Panc1 (cell line): ENCODE measurements at places on chromosomes 2 and 18. TPM values are rescaled to one million over a fixed set of nuclear protein-coding genes. Genes with fewer than 3 reads are reported as not detected.
A peak's percentile ranks its signal among the peaks of the same experiment; 100 is the strongest.

DNA sequence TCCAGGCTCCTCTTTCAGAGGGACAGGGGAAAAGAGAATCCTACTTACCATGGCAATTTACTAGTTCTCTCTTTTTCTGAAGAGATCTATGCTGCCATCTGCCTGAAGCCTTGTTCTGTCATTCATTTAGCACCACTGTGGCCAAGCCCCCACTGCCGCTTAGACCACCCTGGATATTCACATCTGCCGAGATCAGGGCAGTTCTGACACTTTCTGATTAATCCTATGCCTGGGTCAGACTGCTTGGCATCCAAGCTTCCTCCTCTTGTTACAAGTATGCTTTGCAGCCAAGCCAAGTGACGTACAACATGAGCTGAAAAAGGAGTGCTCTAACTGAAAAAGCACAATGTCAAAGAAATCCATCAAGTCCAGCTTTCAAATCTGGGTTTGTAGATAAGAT lies 332.6 kb downstream of the SUCLG1 start:
- H3K27me3 ChIP-seq: no peaks in the 10 kb centered on the region
- no peak overlapping the region for H3K4me3 ChIP-seq
- H3K4me1 ChIP-seq: no peaks in the 10 kb centered on the region

DNA sequence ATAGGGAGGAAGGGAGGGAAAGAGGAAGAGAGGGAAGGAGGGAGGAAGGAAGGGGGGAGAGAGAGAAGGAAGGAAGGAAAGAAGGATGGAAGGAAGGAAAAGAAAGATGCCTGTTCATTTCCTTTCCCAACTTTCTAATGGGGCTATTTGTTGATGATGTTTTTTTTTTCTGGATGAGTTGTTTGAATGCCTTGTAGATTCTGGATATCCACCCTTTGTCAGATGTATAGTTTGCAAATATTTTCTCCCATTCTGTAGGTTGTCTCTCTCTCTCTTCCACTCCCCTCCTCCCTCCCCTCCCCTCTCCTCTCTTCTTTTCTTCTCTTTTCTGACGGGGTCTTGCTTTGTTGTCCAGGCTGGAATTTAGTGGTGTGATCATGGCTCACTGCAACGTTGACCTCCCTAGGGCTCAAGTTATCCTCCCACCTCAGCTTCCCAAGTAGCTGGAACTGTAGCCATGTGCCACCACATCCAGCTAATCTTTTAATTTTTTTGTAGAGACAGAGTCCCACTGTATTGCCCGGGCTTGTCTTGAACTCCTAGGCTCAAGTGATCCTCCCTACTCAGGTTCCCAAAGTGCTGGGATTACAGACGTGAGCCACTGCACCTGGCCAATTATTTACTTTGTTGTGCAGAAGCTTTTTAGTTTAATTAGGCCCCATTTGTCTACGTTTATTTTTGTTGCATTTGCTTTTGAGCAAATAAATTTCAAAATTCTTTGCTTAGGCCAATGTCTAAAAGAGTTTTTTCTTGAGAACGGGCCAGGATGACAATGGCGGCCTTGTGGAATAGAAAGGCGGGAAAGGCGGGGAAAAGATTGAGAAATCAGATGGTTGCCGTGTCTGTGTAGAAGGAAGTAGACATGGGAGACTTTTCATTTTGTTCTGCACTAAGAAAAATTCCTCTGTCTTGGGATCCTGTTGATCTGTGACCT lies 57.3 kb upstream of the FAM117B start:
- no peak overlapping the region for H3K4me3 ChIP-seq
- no peaks in the 10 kb centered on the region for H3K36me3 ChIP-seq
- H3K27ac ChIP-seq: no peak overlapping the region
- DNase-seq: no peak

GRCh38 chr2:8676191-8676920 lies 5.5 kb upstream of the ID2 start:
- no peaks in the 10 kb centered on the region for H3K36me3 ChIP-seq
- DNase-seq: no peak
- H3K4me1 ChIP-seq: peaks cover 27% of the 10 kb centered on the region
- H3K4me3 ChIP-seq: peak overlapping the region; percentile 55; the same call in 1 of the 2 replicates
- no peak overlapping the region for H3K27ac ChIP-seq
- H3K27me3 ChIP-seq: no peaks in the 10 kb centered on the region; the same call in 1 of the 2 replicates

GRCh38 chr18:51029378-51029693 lies 677 bp upstream of the SMAD4 start:
- no peaks in the 10 kb centered on the region; the same call in 1 of the 2 replicates for H3K36me3 ChIP-seq
- H3K4me1 ChIP-seq: peaks cover 7% of the 10 kb centered on the region; the same call in 1 of the 2 replicates
- H3K4me3 ChIP-seq: peak overlapping the region; percentile 79
- H3K27ac ChIP-seq: peak overlapping the region; percentile 92
- DNase-seq: no peak
- H3K27me3 ChIP-seq: no peaks in the 10 kb centered on the region

DNA sequence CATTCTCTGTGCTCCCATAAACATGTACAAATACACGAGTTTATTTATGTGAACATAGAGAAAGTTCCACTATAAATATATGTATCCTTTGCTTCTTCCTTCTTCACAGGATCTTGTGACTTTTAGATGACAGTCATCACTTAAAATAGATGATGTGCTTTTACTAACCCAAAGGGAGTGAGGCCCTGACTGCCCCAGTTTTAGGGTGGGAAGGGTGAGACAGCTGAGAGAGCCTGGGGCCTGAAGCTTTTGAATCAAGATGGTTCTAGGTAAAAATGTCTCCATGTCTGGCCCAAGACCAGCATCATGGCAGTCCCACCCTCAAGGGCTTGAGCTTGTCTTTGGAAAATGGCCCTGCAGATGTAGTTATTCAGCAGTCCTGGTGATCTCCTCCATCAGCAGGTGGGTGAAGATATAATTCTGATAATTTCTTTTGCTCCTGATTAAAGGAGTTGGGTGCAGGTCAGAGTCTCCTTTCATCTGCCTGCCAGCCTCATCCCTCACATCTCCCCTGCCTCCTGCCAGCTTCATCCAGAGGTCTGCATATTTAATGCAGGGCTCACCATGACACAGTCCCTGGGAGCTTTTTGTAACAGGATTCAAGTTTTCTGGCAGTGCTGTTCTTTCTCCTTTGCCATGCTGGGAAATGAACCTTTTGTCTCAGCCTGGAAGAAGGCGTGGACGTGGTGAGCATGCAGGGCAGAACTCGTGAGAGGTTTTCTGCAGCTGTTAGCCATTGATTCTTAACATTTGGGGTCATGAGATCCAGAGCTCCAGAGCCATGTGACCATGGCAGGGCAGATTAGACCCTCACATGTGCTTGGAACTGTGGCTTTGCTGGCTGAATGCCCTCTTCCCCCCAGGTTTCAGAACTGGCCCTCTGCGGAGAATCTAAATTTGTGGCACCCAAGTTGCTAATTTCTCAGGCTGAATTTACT lies 2.7 kb downstream of the HRH4 start:
- no peaks in the 10 kb centered on the region for H3K27me3 ChIP-seq
- no peaks in the 10 kb centered on the region for H3K36me3 ChIP-seq
- H3K4me3 ChIP-seq: no peak overlapping the region

- no peaks in the 10 kb centered on the region for H3K27me3 ChIP-seq
- no peaks in the 10 kb centered on the region for H3K36me3 ChIP-seq
- DNase-seq: no peak
- H3K4me3 ChIP-seq: no peak overlapping the region
- H3K27ac ChIP-seq: peak overlapping the region; percentile 31; the same call in 1 of the 2 replicates
- H3K4me1 ChIP-seq: peaks cover 6% of the 10 kb centered on the region; the same call in 1 of the 2 replicates
Observed at GRCh38 chr2:12167525-12168317, 421.3 kb downstream of the LPIN1 start.

DNA sequence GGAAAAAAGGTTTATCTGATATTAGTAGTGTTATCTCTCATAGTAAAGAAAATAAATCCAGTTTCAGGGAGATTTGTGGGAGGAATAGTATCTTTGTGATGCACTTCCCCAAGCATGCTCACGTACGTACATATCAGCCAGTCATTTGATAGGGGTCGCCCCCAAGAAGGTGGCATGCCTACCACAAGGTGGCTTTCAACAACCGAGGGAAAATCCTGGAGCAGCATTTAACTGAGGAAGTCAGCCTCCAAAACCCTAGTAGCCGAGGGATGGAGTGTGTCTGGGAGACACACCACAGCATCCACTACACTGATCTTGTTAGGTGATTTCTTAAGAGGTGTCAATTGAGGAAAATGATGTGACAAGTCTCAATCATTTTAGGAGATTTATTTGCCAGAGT lies 623.9 kb downstream of the NYAP2 start:
- H3K4me3 ChIP-seq: no peak overlapping the region
- H3K36me3 ChIP-seq: no peaks in the 10 kb centered on the region
- no peaks in the 10 kb centered on the region for H3K4me1 ChIP-seq
- no peak for DNase-seq

DNA sequence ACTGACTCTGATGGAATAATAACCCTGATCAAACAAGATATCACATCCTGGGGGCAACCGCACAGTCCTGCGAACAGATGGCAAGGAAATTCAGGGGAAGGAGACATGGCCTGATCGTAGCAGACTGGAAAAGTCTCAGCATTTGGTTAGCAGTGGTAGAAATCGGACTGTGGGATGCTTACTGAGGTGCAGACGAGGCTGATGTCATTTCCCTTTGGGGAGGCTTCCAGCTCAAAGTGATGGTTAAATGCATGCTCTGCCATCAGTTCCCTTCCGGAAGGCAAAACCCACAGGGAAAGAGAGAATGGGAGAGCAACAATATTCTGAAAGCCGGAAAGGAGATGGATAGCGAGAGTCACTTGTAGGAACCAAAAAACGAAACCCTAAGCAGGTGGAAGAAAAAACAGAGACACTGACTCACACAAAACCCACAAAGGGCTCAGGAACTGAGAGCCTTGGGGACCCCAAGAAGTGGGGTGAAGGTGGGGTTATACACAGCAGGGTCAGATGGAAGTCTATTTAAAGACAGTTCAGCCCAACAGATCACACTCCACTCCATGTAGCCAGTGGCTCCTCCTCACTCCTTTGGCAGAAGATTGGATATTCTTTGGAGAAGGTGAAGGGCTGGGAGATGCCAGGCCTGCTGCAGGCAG lies 93.1 kb downstream of the INPP5D start:
- no peak for DNase-seq
- no peak overlapping the region for H3K27ac ChIP-seq

GRCh38 chr18:49949951-49950395 lies 136.6 kb upstream of the ACAA2 start:
- no peak overlapping the region for H3K4me3 ChIP-seq
- no peaks in the 10 kb centered on the region for H3K36me3 ChIP-seq
- H3K27me3 ChIP-seq: no peaks in the 10 kb centered on the region; the same call in 1 of the 2 replicates
- no peaks in the 10 kb centered on the region for H3K4me1 ChIP-seq
- H3K27ac ChIP-seq: no peak overlapping the region

GRCh38 chr2:235562065-235562747 lies 68.4 kb downstream of the AGAP1 start:
- no peak overlapping the region for H3K4me3 ChIP-seq
- no peaks in the 10 kb centered on the region for H3K36me3 ChIP-seq
- no peak overlapping the region for H3K27ac ChIP-seq
- H3K27me3 ChIP-seq: no peaks in the 10 kb centered on the region

GRCh38 chr2:78465707-78466106 lies 559.8 kb upstream of the REG3G start:
- no peaks in the 10 kb centered on the region for H3K36me3 ChIP-seq
- H3K27ac ChIP-seq: no peak overlapping the region
- no peaks in the 10 kb centered on the region for H3K4me1 ChIP-seq
- no peaks in the 10 kb centered on the region for H3K27me3 ChIP-seq

- no peak overlapping the region for H3K4me3 ChIP-seq
- no peaks in the 10 kb centered on the region for H3K36me3 ChIP-seq
- no peaks in the 10 kb centered on the region for H3K4me1 ChIP-seq
- no peaks in the 10 kb centered on the region for H3K27me3 ChIP-seq
- no peak for DNase-seq
- no peak overlapping the region for H3K27ac ChIP-seq
Observed at GRCh38 chr2:45726188-45726587, 74.7 kb downstream of the PRKCE start.

GRCh38 chr2:145156199-145156598 lies 636.3 kb upstream of the ZEB2 start:
- no peak for DNase-seq
- H3K27ac ChIP-seq: no peak overlapping the region
- no peaks in the 10 kb centered on the region for H3K36me3 ChIP-seq
- H3K27me3 ChIP-seq: no peaks in the 10 kb centered on the region
- no peaks in the 10 kb centered on the region for H3K4me1 ChIP-seq

- no peak for DNase-seq
- no peak overlapping the region for H3K4me3 ChIP-seq
- no peaks in the 10 kb centered on the region for H3K36me3 ChIP-seq
Observed at GRCh38 chr2:152481881-152482583, 147.1 kb downstream of the FMNL2 start.

GRCh38 chr2:226475650-226476049 lies 324.0 kb downstream of the IRS1 start:
- no peaks in the 10 kb centered on the region for H3K36me3 ChIP-seq
- no peak for DNase-seq
- no peak overlapping the region for H3K4me3 ChIP-seq
- H3K4me1 ChIP-seq: peaks cover 18% of the 10 kb centered on the region
- no peaks in the 10 kb centered on the region for H3K27me3 ChIP-seq

DNA sequence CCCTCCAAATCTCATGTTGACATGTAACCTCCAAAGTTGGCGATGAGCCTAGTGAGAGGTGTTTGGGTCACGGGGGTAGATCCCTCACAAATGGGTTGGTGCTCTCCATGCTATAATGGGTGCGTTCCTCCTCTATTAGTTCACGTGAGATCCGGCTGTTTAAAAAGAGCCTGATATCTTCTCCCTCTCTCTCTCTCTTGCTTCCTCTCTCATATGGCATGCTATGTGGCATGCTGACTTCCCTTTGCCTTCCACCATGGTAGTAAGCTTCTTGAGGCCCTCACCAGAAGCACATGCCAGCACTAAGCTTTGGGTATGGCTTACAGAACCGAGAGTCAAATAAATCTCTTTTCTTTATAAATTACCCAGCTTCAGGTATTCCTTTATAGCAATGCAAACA lies 39.2 kb downstream of the C2orf76 start:
- no peaks in the 10 kb centered on the region for H3K4me1 ChIP-seq
- no peaks in the 10 kb centered on the region for H3K27me3 ChIP-seq
- H3K27ac ChIP-seq: no peak overlapping the region
- no peak overlapping the region for H3K4me3 ChIP-seq

- no peaks in the 10 kb centered on the region for H3K4me1 ChIP-seq
- DNase-seq: no peak
- H3K27me3 ChIP-seq: no peaks in the 10 kb centered on the region
- no peak overlapping the region for H3K4me3 ChIP-seq
- no peak overlapping the region for H3K27ac ChIP-seq
Observed at GRCh38 chr2:47360283-47360682, 42.7 kb upstream of the MSH2 start.

GRCh38 chr2:240784629-240785423 lies 35.2 kb downstream of the KIF1A start:
- H3K4me1 ChIP-seq: no peaks in the 10 kb centered on the region
- DNase-seq: no peak
- H3K27me3 ChIP-seq: no peaks in the 10 kb centered on the region
- H3K36me3 ChIP-seq: no peaks in the 10 kb centered on the region
- no peak overlapping the region for H3K27ac ChIP-seq
- no peak overlapping the region for H3K4me3 ChIP-seq

LAMA1 gene
- 0.03 TPM for total RNA-seq

TBR1 gene
- total RNA-seq: not detected

MC4R gene
- not detected for total RNA-seq

NDUFB3 gene
- 88.6 TPM for total RNA-seq

CTAGE1 gene
- not detected for total RNA-seq

RFX8 gene
- not detected for total RNA-seq
